Bone marrow (tissue), 2 donors: ENCODE measurements at places on chromosomes 11 and 22.

DNA sequence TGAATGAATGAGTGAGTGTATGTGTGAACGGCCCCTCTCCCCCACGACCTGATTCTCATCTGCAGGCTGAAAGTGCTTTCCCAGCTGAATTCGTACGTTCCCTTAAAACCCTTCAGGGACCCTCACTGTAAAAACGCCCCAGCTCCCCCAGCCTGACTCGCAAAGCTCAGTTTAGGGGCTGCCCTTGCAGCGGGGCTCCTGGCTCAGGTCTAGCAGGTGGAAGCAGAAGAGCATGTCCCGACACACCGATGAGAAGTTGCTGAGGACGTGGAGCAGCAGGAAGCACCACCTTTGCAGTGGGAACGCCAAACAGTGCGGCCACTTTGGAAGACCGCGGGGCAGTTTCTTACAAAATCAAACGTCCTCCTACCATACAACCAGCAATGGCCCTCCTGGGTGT lies 3.6 kb upstream of the MRPL23 start:
- no peak for DNase-seq

GRCh38 chr11:126628790-126629621 lies 273.5 kb downstream of the ST3GAL4 start:
- DNase-seq, result no peak

GRCh38 chr11:3010521-3011275 lies 18.6 kb upstream of the NAP1L4 start:
- no peak for DNase-seq

GRCh38 chr22:19228179-19228578 lies 49.6 kb upstream of the SLC25A1 start:
- no peak for DNase-seq

GRCh38 chr11:4975436-4975835 lies 19.2 kb upstream of the OR51L1 start:
- no peak for DNase-seq

DNA sequence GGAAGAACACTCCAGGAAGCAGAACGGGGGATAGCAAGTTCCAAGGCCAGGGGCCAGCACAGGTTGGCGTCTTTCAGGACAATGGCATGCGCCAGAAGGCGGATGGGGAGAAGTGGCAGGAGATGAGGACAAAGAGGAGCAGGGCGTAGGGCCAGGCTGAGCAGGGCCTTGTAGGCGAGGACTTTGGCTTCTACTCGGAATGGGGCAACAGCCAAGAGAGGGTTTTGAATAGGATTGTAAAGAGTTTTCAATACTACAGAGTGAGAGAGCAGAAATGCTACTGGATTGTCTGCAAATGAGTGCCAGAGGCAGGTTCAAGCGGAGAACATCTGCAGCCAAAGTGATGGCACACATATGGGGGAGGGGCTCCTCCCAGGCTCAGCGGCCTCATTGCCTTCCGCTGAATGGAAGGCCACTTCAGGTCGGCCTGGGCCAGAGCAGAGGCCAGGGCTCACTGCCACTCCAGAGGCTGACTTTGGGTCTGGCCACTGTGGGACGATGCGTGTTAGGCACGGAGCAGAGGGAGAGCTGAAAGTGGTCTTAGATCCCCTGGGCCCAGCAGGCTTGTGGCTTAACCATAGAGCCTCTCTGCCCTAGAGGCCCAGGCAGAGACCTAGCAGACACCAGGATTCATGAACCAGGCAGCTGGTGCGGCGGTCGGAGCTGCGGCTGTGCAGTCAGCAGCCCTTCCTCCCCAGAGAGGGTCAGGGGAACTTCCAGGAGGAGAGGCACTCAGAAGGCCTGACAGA lies 118.2 kb downstream of the DSCAML1 start:
- DNase-seq, result no peak
